ENCODE measurements at places on chromosomes 12 and 14.
A peak's percentile ranks its signal among the peaks of the same experiment; 100 is the strongest.

GRCh38 chr14:103315941-103316340 lies 18.1 kb upstream of the EIF5 start:
- DNase-seq, result no peak

DNA sequence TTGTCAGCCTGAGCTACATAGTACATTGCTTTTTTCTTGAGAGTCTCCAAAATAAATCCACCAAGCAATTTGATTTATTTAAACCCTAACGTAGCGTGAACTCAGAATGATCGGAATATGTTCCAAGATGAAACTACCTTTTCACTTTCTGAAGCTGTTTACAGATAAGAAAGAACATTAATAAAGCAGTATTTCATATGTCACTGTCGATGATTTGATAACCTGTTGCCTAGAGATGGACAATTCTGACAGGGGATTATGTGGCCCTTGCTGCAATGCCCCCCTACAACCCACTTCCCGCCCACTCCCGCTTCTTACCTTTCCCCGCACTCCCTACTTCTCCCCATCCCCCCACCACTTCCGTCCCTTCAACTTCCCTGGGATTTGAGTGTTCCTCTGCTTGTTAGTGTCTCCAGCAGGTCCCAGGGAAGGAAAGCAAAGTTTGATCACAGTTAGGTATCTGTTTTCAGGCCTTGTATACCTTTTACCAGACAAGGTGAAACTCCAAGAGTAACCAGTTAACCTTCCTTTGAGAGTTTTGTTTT lies 229.2 kb upstream of the HMGA2 start:
- DNase-seq, result no peak

DNA sequence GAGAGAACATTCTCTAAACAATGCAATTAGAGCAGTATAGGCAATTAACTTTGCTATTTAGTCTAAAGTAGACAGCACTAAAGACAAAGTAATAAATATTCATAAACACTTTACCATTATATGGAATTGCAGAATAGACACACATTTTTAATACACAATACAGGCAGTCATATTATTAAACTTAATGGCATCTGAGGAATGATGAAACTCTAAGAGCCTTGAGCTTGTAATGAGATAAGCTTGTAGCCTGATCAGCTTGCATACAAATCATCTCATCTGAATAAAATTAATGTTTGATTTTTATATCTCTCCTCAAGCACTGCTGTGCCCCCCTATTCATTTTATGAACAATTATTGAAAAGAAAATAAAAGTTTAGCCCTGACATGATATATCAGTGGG lies 107.6 kb downstream of the MGAT4C start:
- no peak for DNase-seq

DNA sequence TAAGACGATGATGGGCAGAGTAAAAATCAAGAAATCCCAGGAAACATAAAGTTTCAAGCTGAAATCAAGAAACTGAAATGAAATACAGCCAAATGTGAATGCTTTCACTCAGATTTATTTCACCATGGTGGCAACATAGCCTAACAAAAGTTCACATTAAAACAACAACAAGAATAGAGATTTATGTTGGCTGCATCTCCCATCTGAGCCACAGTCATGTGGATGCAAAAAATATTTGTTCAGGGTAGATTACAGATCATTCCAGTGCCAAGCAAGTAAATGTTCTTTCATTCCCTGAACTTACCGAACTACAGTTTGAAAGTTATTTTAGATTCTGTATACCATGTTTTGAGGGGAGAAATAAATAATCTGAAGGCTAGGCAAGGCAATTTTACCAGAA lies 159.9 kb upstream of the TMTC1 start:
- no peak for DNase-seq

DNA sequence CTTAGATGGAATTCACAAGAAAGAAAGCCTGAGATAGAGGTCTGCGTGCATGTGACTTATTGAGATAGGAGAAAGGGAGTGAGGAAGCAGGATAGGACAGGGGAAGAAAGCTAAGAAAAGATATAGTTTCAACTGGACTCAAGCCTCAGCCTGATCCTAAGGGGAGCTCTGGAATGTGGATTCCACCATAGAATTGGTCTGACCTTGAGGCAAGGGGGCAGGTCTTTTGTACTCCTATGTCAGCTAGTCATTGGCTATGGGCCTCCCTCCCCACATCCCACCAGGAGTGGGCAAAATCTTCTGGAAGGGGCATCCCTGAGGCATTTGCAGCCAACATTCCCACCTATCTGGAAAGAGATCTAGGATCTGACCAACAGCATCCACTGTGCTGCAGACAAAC lies 88.5 kb upstream of the HSPB8 start:
- DNase-seq, result no peak

DNA sequence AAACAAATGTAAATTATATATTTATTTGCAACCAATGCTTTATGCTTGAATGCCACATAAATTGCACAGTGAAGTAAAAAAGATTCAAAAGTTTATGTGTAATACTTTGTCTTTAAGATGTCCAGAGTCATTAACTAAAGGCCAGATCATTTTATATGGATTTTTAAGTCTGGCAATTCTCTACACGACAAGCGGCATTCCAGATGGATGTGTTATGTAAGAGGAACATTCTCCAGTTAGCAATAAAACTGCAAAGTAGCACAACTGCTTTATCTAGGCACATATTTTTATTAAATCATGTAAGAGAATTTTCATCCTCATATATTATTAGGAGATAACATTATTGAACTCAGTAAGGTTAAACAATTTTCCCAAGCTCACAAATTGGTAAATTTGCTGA lies 1717.7 kb upstream of the SEL1L start:
- no peak for DNase-seq

DNA sequence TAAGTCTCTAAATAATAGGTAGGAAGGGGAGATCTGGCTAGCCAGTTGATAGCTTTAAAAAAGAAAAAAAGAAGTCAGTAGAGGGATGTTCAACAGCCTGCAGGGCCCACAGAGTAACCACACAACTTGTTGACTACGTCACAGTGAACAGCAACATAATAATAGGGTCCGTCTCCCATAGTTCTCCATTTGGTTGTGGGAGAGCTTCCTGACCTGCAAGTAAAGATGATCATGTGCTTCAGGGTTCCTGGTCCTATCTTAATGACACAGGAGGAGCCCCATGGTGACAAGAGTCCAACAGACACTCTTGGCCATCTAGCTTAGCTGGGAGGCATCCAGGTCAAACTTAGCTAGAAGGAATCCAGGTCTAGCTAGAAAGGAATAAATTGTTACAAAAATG lies 36.2 kb downstream of the FGD6 start:
- DNase-seq, result no peak

- no peak for DNase-seq
Measured at GRCh38 chr14:36880276-36880675, 218.6 kb downstream of the PAX9 start.

- no peak for DNase-seq
Measured at GRCh38 chr12:19000836-19001235, 128.7 kb upstream of the PLEKHA5 start.

GRCh38 chr12:47021298-47021697 lies 58.1 kb upstream of the PCED1B start:
- peak; percentile 97 for DNase-seq

GRCh38 chr12:59425798-59426197 lies 170.0 kb upstream of the SLC16A7 start:
- DNase-seq, result no peak

DNA sequence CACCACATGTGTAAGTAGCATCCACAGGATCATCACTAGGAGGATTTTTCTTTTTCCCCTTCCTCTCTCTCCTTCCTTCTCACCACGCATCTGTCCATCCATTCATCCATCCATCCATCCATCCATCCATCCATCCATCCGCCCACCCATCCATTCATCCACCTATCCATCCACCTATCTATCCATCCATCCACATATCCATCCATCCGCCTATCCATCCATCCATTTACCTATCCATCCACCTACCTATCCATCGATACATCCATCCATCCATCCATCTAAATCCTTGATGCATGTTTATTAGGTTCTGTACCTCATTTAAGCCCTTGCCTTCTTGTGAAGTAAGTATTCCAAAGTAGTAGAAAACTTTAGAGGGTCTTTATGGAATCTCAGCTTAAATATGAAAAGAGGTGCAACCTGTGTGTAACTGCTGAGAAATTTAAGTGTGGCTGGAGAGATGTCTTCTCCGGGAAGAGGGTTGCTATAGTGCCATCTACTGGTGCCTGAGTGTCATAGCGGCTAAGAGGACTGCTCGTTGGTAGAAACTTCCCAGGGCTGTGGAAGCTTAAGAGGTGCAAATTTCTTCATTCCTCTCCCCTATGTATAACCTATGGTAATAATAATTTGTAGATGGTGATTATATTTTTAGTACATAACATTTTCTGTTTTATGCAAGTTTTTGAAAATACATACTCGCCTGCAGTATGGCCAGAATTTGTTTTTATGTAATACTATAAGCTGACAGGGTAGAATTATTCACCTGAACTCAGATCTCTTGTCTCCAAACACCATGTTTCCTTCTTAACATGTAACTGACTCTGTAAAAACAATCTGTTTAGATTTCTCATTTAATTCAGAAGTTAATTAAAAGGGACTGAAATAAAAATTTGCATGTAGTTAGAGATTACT lies 46.0 kb downstream of the MYO1H start:
- peak; percentile 85 for DNase-seq

DNA sequence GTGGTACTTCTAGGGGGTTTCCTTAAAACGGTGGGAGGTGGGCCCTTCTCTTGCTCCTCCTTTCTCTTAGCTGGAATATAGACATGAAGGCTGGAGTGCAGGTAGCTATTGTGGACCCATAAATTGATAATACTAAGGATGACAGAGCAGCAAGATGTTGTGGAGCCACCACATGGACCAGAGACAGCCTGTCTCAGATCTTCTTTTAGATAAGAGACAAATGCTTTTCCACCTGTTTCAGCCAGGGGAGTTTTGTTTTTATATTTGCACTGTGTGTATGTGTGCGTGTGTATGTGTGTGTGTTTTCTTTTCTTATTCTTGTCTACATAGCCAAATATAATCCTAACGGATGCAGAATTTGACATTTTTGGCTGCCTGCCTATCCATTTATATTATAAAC lies 62.9 kb upstream of the HIF1A start:
- DNase-seq, result no peak

GRCh38 chr14:102439556-102439955 lies 70.0 kb downstream of the ANKRD9 start:
- DNase-seq, result no peak

DNA sequence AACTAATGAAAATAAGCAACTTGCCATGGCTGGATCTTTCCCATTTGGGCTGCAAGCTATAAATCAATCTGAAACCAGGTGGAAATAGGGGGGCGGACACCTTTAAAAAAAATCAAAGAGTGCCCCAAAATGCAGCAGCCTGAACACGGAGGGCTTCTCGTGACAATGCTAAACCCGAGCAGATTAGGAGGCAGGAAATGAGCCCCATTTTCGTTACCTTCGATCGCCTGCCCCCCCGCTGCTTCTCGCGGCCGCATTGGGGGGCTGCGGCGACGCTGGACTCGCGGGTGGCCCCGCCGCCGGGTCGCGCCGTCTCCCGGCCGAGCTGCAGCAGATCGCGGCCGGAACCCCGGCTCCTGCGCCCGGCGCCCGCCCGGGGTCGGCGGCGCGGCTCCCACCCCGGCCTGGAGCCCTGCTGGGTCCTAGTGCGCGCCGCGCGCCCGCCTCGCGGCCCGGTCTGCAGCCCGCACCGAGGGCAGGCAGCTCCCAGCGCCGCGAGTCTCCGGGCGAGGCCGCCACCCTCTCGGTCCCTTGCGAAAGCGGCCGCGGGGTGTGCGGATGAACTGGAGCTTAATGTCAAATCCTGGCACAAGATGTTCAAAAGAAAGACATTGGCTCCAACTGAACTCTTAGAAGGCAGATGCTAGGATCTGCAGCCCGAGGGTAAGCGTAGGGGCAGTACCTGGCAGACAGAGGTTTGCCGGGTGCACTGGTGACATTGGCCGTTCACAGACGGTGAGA lies 201.9 kb upstream of the FOXN3 start:
- peak; percentile 58 for DNase-seq

GRCh38 chr12:130839770-130840404 lies 837 bp upstream of the STX2 start:
- no peak for DNase-seq

DNA sequence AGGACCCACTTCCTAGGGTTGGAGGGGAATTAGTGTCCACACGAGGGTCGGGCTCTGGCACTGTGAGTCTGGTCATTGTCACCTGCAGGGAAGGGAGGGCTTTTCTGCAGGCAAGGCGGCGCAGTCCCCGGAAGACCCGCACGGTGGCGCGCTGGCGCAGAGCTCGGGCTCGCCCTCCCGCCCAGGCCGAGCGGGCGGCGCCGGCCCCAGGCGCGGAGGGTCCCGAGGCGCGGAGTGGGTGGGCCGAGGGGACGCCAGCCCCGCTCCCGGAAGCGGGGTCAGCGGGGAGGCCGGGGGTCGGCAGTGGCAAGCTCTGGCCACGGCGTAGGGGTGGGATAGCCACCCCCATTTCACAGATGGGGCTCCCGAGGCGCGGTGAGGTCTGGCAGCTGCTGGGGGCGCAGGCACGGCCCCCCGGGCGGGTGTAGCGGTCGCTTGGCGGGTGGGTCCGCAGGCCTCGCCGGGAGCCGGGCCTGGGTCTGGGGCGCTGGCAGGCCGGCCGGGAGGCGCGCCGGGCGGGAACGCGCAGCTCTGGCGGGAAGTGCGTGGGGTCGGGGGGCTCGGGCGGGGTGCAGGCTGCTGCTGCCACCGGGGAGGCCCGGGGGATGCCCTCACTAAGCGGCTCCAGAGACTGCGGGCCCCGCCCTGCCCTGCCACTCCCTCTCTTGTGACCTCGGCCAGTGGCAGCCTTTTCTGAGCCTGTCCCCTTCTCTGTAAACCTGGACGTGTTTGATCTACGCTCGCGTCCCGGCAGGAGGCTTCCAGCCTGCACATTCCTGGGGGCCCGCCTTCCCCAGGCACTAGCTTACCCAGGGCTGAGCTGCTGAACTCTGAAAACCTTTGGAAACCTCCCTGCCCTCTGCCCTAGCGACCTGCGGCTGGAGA lies 46.1 kb downstream of the CYP46A1 start:
- DNase-seq, result peak; percentile 76

- no peak for DNase-seq
Measured at GRCh38 chr12:108788911-108789310, 57.6 kb upstream of the CORO1C start.

GRCh38 chr12:88706286-88706685 lies 126.0 kb upstream of the KITLG start:
- DNase-seq, result no peak

GRCh38 chr12:100138048-100138802 lies 4.4 kb downstream of the BLTP3B start:
- peak; percentile 45 for DNase-seq

DNA sequence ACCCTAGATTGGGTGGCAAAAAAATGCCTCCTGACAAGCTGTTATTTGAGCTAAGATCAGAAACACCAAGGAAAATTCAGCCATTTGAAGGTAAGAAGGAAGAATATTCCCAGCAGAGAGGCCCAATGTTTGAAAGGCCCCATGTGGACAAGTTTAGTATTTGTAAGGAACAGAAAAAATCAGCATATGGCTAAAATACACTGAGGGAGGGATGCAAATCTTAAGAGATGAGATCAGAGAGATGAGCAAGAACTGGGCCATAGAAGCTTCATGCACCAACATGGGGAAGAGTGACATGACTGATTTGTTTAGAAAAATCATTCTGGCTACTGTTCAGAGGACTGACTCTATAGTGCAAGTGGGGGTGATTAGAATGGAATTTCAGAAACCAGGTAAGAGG lies 496.8 kb upstream of the SOX5 start:
- DNase-seq, result no peak

Measured in PC-3 (cell line).